Fibroblast of skin of right biceps (primary cell): ENCODE measurements at places on chromosomes 5 and 9.
A peak's percentile ranks its signal among the peaks of the same experiment; 100 is the strongest.

DNA sequence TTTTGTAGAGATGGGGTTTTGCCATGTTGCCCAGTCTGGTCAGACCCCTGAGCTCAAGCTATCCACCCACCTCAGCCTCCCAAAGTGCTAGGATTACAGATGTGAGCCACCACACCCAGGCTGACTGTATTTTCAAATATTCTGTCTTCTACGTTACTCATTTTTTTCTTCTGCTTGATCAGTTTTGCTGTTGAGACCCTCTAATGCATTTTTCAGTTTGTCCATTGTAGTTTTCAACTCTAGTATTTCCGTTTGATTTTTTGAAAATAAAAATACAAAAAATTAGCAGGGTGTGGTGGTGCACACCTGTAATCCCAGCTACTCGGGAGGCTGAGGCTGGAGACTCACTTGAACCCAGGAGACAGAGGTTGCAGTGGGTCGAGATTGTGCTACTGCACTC lies 10.5 kb upstream of the LRRC70 start:
- no peak for DNase-seq

- DNase-seq: no peak
Observed at GRCh38 chr9:71886541-71886940, 24.5 kb downstream of the ABHD17B start.

DNA sequence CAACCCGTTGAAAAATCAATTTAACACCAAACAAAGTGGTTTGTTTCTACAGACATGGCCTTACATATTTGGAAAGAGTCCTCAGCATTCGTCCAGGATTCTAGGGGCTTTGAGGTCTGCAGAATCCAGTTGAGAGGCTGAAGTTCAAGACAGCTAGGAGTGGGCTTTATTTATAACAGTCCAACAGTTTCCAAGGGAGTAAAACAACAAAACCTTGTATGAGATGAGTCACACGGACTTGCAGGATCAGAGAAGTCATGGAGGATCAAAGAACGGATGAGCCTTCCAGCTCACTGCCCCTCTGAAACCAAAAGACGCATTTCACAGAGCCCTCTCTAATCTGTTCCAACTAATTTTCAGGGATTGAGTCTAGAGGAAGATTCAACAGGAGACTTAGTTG lies 11.1 kb upstream of the ESM1 start:
- DNase-seq: peak; percentile 33

DNA sequence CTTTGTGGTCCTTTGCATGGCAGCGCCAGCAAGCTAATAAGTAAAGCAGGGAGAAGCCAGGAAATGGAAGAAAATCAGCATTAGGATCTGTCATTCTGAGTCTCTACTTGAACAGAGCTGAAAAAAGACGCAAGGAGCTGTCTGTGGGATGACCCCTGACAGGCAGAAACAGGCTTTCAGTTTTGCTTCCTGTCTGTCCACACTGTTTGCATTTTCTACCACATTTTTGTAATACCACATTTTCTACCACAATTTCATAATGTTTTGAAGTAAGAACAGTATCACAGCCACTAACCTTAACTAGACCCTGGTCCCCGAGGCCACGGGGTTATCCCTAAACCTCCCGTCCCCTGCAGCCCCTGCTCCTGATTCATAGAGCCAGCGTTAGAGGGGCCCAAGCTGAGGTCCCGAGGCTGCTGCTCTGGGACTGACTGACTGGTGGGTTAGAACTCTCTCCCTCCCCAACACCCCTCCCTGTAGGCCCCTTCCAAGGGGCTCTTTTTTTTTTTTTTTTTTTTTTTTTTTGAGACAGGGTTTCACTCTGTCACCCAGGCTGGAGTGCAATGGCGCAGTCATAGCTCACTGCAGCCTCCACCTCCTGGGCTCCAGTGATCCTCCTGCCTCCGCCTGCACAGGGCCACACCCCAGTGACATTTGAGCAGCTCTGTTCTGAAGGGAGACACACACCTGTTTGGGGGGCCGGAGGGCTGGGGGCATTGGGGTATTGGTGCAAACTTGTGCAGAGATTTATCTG lies 4.0 kb upstream of the CLIC3 start:
- peak; percentile 53 for DNase-seq

DNA sequence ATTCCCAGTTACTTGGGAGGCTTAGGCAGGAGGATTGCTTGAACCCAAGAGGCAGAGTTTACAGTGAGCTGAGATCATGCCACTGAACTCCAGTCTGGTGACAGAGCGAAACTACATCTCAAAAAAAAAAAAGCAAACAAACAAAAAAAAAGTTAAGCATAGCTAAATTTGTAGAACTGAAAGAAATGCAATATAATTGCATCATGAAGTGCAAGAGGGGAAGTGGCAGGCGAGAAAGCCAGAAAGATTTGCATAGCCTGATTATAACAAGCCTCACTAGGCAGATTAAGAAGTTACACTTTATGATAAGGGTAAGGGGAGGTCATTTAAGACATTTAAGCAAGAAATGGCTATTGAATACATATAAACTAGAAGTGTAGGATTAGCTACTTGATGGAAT lies 187.1 kb downstream of the EDIL3 start:
- DNase-seq: no peak

DNA sequence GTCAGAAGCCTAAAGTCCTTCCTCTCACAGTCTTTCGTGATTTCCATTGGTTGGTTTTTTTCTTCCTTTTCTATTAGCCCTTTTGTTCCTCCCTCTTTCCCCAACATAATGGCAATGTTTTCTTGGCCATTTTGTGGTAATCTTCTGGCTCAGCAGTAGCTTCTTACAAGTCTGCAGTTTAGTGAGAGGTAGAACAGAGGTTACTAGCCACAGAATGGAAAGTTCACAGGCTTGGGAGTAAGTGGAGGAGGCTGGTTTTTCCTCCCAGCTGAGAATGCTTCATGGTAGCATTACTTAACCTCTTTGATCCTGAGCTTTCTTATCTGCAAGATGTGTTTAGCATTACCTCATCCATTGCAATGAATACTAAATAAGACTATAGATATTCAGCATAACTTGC lies 346.9 kb downstream of the NFIB start:
- no peak for DNase-seq

GRCh38 chr5:30600892-30601291 lies 592.6 kb upstream of the CDH6 start:
- no peak for DNase-seq

DNA sequence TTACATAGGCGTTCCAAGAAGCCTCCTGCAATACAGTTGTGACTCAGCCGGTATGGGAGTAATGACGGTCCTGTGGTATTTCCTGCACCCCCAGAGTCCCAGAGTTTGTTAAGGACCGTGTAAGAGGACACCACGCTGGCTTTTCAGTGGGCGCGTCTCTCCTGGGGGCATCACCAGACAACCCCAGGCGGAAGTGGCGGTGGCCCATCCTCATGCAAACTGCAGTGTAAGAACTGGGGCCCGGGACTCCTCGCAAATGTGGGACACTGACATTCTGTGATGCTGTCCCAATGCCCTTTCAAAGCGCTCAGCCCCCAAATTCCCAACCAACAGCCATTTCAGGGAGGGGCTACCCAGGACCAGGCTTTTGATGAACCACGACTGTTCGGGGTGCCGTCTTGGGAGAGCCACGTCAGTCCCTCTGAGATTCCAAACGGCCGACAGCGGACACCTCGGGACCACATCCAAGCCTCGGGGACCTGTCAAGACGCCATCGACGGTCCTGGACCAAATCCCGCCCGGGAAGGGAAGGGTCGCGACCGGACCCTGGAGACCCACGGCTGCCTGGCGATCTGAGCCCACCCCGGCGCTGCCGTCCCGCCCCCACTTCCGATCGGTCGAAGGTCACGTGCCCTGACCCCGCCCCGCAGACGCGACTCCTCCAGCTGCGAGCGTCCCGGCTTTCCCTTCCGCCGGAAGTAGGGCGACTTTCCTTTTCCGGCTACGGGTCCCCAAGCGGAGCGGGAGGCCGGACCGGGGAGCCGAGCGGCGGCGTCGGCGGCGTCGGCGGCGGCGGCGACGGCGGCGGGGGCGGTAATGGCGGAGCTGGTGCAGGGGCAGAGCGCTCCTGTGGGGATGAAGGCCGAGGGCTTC lies at the start of gene FUBP3:
FUBP3 (plus strand) TSS at position 713 of the 873 bp plus-strand sequence; CDS start at position 817, 104 bp downstream.
- peak; percentile 94 for DNase-seq

GRCh38 chr9:33229359-33230114 lies 10.4 kb upstream of the SPINK4 start:
- no peak for DNase-seq

DNA sequence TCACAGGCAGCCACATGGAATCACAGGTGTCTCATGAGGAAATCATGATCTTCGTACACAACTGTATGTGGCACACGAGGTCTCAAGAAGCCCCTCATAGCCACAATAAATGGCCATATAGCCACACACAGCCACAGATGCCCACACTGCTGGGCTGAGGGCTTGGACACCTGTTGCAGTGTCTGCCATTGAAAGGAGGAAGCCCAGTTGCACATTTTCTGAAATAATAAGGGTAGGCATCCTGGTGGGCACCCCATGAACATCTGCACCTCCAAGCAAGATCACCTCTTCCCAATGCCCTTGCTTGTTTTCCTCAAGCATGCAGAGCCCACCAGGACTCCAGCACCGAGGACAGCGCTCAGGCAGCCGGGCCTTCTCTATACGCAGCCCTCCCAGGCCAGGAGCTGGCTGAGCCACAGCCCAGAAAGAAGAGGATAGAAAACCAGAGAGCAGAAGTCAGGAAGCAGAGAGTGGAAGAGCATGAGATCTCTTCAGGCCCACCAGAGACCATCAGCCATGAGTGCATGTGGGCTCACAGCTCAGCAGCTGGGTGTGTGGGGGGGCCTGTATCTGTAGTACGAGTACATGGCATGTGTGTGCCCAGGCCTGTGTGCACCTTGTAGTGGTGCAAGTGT lies 1.0 kb upstream of the ACSL6 start:
- peak; percentile 64 for DNase-seq

GRCh38 chr5:179143446-179143845 lies 83.3 kb downstream of the ZNF354C start:
- DNase-seq: peak; percentile 31

DNA sequence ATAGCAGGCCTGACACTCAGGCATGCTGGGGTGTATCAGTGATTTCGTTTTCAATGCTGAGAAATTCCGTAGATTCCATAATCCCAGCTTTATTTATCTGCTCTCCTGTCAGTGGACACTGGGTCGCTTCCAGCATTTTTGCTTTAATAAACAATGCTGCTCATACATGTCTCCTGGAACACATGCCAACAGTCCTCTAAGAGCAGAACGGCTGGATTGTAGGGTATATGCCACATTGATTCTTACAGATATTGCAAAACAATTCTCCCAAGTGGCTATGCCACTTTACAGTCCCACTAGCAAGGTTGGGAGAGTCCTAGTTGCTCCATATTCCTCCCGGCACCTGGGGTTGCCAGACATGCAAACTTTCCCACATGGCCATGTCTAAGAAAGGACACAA lies 81.9 kb downstream of the RAPGEF1 start:
- DNase-seq: peak; percentile 63

DNA sequence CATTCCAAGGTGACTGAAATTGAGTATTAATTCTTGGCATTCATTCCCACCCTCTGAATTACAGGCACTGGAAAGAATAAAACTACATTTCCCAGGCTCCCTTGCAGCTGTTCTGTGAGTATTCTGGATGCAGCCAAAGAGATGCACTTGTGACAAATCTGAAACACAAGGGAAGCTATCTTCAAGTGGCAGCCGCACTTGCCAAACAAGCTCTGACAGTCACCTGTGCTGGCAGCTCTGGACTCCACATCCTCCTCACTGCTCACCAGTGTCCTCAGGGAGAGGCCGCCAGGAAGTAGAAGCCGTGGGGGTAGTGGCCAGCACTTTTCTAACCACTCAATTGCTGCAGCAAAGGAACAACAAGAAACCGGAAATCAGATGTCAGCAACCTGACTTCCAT lies 275.0 kb downstream of the NR2F1-AS1 start:
- no peak for DNase-seq

DNA sequence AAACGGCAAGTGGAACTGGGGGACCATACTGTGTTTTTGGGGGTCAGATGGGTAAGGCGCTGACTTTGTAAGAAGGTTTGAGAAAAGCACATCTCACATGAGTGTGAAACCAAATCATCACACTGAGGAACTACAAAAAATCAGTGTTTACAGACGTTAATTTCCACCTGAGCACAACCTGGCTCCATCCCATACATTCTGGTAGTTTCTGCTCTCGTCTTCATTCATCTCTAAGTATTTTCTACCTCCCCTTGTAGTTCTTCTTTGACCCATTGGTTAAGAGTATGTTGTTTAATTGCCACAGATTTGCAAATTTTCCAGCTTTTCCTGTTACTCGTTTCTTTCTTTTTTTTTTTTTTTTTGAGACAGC lies 8.9 kb upstream of the DPP7 start:
- no peak for DNase-seq

DNA sequence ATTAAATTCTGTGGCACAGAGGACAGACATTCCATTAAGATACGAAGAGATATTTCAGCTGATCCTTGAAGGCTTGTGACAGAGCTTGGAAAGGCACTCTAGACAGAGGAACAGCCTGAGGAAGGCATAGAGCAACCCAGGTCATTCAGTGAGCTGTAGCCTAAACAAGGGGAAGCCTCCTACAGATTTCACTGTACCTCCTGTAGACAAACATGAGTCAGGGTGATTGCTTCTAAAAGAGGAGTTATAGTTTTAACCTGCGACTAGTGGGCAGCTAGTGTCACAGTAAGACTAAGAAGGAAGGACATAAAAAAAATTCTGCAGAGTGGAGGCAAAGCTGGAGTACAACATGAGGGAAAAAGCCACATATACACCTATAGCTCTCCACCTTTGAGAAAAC lies 43.5 kb upstream of the ANKDD1B start:
- DNase-seq: peak; percentile 22
